ENCODE measurements at places on chromosomes 5 and 9.

DNA sequence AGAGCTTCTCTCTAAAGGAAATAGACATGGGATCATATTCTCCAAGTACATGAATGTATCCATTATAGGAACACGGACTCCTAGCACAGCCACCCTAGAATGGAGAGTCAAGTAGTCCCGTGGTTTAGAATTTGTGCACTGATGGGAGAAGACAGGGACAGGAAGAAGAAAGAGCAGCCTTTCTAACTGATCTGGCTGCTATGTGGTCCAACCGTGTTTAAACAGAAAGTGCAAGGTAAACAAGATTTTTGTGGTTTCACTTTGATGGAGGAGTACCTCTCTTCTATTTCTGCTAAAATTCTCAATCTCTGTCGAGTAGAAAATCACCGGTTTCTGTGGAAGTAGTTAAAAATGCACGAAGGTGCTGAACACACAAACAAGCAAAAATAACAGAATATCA is 171.3 kb downstream of the ST8SIA4 start:
- no peak for DNase-seq

- DNase-seq, result no peak
Observed at GRCh38 chr5:157464519-157465171, 4.6 kb downstream of the NIPAL4 start.

DNA sequence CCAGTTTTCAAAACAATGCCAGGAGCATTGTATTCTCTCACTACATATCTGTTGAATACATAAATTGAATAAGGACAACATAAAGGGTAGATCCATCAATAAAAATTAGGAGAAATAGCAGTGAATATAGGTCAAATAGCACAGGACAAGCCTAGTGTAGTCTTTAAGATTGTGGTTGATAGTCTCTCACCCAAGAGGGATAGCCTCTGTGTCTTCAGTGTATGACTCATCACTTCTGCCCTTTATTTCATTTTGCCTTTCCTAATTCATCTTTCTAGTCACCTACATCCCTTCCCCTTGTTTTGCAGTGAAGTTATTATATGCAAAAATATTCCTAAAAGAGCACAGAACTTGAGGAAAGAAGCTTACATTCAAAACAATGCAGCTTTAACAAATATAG is 335.0 kb upstream of the TUSC1 start:
- DNase-seq, result no peak

DNA sequence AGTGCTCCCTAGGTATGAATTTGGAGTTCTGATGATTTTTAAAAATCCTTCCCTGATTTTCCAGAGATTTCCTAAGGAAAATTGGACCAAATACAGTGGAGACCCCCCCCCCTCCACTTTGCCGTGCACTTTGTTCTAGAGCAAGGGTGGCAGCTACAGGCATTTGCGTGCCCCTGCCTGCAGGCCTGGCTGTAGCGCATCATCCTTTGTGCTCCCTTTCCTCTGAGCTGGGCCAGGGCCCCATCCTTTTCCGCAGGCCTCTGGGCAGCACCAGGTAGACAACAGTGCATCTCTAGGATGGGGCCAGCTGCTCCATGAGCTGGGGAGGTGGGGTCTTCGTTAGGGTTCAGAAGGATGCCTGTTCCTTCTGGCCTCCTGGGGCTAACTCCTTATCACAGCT is 39.6 kb downstream of the TRIO start:
- DNase-seq, result no peak

GRCh38 chr9:113979343-113980127 is 98.6 kb downstream of the AMBP start:
- no peak for DNase-seq

DNA sequence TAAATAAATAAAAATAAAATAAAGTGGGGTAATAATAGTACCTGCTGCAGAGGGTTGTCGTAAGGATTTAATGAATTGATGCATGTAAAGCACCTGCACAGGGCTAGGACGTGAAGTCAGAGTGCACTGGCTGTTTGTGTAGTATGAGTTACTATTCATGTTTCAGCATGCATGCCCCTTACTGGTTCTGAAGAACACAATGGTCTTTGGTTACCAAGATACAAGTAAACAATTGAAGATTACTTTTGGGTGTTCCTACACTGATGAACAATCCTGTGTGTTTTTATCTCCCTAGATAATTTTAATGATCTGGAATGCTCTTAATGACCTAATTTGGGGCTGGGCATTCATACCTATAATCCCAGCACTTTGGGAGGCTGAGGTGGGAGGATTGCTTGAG is 23.2 kb upstream of the PRRC2B start:
- no peak for DNase-seq

- DNase-seq, result no peak
Observed at GRCh38 chr5:178462076-178462475, 128.1 kb downstream of the COL23A1 start.

DNA sequence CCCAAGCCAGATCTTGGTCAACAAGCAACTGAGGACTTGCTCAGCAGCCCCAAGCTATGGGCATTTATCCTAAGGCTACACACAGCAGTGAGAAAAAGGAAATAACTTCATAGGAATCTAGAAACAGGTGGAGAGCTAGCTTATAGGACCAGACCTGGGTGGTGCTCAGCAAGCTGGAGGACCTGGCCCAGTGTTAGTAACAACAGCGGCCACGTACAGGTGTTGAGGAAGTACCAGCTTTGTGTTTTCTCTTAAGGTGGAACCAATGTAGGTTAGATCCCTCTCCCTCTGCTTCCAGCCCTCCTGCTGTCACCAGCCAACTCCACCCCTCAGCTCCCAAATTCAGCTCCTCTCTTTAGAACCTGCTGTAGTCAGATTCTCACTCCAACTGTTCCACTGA is 43.4 kb downstream of the IRF1 start:
- DNase-seq, result no peak

GRCh38 chr9:100030548-100030947 is 68.3 kb downstream of the ERP44 start:
- DNase-seq, result no peak

DNA sequence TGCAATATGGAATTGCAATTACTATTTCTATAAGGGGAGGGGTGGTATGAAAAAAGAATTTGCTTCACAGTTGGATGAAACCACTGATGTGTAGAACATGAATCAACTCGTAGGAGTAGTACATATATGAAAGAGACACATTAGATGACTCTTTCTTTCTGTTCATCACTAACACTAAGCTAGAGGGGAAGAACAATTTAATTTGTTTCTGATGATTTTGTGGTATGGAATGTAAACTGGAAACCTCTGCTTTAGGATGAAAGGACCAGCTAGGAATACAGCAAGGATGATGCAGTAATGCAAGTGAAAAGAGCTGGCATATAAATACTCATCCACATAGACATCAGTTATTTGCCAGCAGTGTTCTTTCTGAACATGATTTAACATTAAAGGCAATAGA is 113.4 kb downstream of the PAPPA start:
- DNase-seq, result no peak

DNA sequence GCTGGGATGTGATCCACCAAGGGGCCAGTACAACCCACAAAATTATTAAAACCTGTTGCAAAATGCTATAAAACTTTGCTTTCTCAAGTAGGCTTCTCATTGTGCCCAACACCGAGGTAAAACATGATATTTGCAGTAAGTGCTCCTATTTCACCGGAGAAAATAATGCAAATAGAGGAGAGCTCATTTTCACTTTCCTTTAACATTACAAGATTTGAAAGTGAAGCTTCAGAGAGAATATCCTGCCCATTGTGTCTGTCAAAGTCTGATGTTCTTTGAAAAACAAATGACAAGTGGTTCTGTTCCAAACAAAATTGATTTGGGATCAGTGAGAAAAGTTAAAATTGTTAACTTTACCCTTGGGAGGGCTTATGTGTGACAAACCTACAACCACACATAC is 287.1 kb downstream of the KCNN2 start:
- DNase-seq, result no peak

DNA sequence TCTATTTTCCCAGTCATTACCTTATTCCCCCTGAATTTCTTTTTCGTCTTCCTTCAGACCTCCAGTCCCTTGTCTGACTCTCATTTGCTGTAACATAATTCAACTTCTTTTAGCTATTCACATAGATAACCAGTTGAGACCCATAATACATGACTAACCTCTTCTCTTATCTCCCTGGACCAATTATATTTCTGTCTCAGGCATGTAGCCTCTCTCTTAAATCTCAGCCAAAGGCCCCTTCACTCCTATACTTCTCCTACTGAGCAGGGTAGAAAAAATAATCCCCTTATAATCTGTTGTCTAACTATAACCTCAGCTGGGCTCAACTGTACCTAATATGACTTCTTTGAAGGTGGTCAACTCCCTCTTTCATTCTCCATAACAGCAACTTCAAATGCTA is 20.9 kb downstream of the RANBP6 start:
- no peak for DNase-seq

- DNase-seq, result peak; percentile 72
Observed at GRCh38 chr5:135488727-135489465, 36.7 kb upstream of the TIFAB start.

DNA sequence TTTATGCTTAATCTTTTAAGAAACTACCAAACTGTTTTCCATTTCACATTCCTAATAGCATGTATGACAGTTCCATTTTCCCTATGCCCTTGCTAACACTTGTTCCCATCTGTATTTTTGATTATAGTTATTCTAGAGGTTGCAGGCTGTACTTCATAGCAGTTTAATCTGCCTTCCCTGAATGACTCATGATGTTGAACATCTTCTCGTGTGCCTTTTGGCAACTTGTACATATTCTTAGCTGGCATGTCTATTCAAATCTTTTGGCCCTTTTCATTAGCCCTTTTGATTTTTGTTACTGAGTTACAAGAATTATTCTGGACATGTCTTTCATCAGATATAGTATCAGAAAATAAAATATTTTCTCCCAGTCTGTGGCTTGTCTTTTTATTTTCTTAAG is 320.3 kb downstream of the DIRAS2 start:
- DNase-seq, result no peak

- DNase-seq, result no peak
Observed at GRCh38 chr9:109242741-109243140, 75.7 kb upstream of the FRRS1L start.

DNA sequence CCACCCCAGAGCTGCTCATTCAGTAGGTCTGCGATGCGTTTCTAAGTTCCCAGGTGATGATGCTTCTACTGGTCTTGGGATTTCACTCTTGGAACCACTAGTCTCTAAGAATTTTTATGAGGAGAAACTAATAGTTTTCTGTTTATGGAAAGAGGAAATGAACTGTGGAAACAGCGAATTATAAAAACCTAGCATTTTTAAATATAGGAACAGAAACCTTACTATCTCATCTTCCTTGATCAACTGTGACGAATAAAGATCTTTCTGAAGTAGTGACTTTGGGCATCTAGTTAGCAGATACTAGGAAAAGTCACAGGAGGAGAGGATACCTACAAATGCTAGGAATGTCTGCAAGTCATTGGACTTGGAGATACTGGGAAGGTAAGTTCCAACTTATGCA is 376.8 kb upstream of the RFX3 start:
- no peak for DNase-seq

DNA sequence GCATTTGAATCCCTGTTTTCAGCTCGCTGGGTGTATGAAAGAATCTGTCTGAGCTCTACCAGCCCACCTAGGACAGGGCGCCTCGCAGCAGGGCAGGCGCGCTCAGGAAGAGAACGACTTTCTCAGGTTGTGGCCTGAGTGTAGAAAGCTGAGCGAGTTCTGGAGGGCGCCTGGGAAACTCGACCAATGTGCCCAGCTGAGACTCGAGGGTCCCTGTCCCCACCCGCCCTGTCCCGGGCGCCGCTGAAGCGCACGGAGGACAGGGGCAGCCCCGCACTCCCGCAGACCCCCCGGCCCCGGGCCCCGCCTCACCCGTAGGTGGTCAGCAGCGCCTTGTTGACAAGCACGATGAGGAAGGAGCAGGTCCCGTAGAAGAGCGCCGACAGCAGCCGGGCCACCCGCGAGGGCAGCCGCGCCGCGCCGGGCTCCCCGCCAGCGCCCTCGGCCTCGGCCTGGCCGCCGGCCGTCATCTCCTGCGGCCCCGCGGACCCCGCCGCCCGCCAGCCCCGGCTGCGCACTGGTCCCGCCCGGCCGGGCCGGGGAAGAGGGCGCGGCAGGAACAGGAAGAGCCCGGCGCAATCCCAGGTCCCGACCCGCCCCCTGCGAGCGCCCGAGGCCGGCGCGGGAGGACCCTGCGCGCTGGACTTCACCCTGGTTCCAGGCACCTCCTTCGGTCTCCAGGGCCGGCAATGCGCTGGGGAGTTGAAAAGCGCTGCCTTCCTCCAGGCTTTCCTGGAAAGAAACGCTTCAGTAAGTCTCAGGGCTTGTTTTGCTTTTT is at the start of gene SLC35D2:
SLC35D2 (minus strand) TSS at position 547 of the 778 bp plus-strand sequence; CDS start at position 470, 77 bp downstream.
- DNase-seq, result no peak

GRCh38 chr5:98827161-98827560 is 53.7 kb downstream of the RGMB start:
- DNase-seq, result peak; percentile 10

Data from NCI-H1092 (cell line).